ENCODE measurements at places on chromosomes 7 and 10.

GRCh38 chr10:60123668-60124067, 217.3 kb upstream of the CCDC6 start:
- no peak for DNase-seq

DNA sequence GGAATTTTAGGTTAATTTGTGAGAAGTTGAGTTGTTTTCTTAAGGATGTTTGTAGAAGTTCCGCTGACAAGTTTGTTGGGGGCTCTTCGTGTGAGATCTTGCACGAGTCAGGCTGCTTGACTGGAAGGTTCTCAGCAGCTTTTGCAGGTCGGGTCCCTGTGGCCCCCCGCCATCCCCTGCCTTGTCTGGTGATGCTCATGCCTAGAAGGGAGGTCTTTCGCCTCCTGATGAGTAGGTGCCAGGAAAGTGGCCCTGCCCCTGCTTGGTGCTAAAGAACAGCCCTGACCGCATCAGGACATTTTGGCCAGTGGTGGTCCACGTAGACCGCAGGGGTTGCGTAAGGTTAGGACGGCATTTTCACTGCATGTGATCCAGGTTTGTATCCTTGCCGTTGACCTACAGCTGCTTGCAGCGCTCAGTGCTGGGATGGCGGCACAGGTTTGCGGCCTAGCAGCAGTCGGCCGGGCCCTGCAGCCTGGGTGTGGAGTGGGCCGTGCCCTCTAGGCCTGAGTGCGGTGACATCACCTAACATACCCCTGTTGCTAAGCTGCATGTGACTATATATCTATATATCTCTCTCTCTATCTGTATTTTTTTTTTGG, 62.4 kb downstream of the DNAJB6 start:
- DNase-seq: no peak

- no peak for DNase-seq
These were observed 124.7 kb downstream of the ARID5B start for GRCh38 chr10:62025901-62026879.

- peak; percentile 20 for DNase-seq
These were observed 10.4 kb upstream of the FGFR2 start for GRCh38 chr10:121608469-121609190.

GRCh38 chr7:131369354-131369753, 41.7 kb downstream of the MKLN1 start:
- DNase-seq: no peak

DNA sequence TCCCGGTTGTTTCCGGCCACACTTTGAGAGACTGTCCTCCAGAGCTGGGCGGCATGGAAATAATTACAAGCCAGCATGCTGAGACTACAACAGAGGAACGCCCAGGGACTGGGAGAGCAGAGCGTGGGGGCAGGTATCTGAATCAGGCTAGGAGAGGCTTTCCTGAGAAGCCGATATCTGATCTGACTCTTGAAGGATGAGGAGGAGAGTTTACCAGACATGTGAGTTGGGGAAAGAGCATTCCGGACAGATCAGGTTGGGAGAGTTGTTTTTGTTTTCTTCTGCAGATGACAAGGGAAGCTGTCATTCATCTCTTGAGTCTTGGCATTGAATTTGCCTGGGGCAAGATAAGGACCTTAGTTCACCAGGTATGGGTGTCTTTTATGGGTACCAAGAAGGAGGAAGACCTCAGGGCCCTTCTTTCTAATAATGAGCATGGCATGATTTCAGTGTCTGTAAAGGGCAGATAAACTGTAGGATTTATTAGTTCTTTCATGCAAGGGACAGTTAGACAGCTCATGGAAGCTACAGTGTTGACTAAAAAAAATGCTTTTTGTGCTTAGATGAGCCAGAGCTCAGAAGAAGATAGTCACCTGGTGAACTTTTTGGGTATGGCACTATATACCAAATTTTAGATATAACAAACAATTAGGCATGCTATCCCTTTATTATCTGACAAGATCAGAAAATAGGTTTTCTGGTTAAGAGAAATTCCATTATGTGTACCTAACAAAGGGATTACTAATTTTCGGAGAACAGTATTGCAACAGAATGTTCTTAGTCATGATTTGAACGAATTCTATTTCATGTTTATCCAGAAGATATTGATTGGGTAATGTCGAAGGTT, 36.2 kb downstream of the WBP1L start:
- DNase-seq: no peak

DNA sequence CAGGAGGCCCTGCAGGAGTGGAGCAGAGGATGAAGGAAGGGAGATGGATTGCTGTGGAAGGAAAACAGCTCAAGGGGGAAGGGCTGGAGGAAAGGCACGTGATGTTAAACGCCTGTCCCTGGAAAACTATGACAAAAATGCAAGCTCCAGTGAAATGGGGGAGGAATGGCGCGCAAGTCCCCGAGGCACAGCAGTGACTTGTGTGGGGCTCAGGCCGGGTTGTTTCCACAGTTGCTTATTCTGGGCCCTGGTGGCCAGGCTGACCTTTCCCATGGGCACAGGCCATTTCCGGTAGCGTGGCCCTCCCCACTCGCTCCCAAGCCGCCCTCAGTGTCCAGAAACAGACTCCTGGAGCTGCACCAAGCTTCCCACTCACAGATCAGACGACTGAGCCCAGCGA, 68.1 kb upstream of the PDGFA start:
- no peak for DNase-seq

DNA sequence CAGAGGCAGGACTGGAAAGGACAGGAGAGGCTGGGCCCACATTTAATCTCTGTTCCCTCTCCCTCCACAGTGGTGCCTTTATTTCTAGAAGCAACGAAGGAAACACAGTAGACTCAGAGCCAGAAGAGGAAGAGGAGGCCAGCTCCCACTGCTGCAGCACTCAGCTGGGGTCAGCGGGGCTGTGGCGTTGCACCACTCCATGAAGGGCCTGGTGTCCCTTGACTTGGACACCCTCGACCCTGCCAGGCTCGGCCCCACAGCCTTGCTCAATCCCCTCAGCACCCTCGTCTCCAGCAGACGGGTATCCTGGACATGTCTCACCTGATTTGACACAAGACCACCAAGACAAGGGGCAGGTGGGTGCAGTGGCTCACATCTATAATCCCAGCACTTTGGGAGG, 38.8 kb downstream of the PRKAG2 start:
- no peak for DNase-seq

DNA sequence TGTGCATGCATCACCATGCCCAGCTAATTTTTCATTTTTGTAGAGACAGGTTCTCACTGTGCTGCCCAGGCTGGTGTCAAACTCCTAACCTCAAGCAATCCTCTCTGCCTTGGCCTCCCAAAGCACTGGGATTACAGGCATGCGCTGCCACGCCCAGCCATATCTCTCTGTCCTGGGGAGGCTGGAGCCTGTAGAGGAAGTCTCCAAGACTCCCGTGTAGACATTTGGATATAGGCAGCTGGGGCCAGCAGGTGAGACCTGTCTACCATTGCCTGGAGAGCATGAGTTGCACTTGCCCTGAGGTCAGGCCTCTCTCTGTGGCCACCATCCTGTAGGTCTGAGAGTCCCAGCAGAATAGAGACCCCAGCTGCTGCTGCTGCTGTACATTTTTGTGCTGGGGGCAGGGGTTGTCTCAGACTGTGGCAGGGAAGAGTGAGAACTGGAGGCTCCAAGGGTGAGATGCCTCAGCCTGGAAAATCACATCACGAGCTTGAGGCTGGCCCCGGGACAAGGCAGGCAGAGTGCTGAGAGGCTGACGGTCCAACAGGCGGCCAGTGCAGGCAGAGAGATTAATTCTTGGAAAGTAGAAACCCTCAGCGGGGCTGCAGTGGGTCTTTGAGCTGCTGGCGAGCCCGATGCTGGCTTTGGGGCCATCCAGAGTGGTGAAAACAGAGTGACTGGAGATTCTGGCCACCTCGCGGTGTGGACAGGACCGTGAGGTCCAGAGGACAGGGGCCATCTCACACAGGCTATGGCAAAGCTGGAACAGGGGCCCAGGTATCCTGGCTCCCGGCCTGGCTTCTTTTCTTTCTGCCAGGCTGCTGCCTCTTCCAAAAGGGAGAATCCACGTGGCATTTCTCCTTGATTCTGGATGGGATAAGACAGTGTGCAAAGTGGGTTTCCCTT, 60.9 kb downstream of the TMEM270 start:
- no peak for DNase-seq

- no peak for DNase-seq
These were observed 171.8 kb upstream of the RHEB start for GRCh38 chr7:151691449-151691848.

DNA sequence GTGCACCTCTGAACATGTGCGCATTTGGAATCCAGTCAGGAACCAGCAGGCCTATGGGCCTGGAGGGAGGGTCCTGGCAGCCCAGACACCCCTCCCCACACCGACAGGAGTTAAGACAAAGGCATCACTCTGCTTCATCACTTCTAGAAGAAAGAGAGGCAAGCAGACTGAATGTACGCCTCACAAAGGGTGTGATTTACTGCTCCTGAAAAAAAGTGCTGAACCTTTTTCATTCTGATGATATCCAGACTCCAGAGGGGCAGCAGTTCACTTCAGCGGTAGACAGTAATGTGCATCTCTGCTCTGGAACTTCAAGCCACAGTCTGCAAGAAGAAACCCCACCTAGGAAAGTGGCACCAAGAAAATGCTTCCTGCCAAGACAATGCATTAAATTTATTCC, 88.2 kb upstream of the TMEM72 start:
- no peak for DNase-seq

GRCh38 chr7:95255691-95256090, 68.6 kb downstream of the PON1 start:
- no peak for DNase-seq

DNA sequence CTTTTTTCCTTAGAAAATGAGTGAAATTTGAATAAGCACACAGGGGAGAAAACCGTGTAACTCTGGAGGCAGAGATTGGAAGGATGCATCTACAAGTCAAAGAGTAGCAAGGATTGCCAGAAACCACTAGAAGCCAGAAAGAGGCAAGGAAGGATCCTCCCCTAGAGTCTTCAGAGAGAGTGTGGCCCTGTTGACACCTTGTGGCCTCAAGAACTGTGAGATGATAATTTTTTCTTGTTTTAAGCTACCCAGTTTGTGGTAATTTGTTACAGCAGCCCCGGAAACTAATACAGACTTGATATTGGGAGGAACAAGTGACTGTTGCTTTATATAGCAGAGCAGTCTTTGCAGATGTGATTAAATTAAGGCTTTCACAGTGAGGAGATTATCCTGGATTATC, 3.6 kb upstream of the GIMAP7 start:
- DNase-seq: no peak

DNA sequence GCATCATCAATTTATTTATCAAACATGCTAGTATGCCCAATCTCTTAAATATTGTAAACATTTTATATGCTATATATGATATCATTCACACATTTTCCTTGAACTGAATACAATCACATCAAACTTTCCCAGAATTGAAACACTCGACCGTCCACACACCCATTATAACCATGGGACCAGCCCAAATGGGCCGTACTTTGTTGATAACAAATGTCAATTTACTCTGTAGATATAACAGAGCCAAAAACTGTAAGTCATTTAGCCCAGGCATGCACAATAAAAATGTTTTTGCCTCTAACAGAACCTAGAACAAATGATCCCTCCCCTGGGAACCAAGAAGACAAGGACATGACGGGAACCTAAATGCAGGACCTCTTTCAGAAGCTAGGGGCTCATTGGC, 683 bp upstream of the ANKRD22 start:
- DNase-seq: no peak

DNA sequence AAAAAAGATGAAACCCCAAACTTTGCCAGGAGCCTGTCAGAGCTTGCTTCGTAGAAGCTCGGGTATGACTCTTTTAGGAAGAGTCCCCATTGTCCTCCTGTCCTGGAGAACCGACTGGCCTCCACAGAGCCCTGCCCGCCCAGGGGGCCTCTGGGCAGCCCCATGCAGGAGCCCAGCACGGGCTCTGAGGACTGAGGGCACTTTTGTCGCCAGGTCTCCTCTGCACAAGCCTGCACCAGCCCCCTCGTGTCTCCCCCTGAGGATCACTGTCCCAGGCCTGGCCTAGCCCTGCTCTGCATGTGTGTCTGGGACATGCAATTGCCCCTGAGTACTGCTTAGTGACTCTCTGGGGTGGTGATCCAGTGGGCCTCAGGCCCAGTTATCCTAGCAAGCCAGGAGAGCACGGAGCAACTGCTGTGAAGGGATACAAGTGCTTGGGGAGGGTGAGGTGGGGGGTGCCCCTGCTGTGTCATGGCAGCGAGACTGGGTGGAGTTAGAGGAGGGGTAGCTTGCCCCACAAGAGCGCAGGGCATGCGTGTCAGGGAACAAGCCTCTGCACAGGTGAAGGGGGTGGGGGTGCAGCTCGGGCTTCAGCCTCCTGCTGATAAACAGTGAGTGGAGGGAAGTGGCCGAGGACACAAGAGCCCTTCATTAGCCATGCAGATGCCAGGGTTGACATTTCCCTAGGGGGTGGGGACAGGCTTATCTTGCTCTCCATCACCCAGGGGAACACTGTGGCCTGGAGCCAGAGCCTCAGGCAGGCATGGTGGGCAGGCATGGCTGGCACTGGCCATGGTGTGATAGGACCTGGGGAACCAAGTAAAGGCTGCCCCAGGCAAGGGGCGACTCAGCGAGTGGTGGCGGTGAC, 143.4 kb downstream of the C10orf105 start:
- DNase-seq: no peak

GRCh38 chr10:112490545-112490944, 43.5 kb downstream of the VTI1A start:
- no peak for DNase-seq

GRCh38 chr10:113019096-113019495, 69.0 kb downstream of the TCF7L2 start:
- DNase-seq: no peak

GRCh38 chr7:39958038-39958437, 8.0 kb downstream of the CDK13 start:
- DNase-seq: no peak

- no peak for DNase-seq
These were observed at the start of gene ABCA13 for GRCh38 chr7:48171202-48171601. Gene ABCA13, plus strand, starts transcription at chr7:48171458. Its CDS starts 26 bp downstream, at chr7:48171484.

DNA sequence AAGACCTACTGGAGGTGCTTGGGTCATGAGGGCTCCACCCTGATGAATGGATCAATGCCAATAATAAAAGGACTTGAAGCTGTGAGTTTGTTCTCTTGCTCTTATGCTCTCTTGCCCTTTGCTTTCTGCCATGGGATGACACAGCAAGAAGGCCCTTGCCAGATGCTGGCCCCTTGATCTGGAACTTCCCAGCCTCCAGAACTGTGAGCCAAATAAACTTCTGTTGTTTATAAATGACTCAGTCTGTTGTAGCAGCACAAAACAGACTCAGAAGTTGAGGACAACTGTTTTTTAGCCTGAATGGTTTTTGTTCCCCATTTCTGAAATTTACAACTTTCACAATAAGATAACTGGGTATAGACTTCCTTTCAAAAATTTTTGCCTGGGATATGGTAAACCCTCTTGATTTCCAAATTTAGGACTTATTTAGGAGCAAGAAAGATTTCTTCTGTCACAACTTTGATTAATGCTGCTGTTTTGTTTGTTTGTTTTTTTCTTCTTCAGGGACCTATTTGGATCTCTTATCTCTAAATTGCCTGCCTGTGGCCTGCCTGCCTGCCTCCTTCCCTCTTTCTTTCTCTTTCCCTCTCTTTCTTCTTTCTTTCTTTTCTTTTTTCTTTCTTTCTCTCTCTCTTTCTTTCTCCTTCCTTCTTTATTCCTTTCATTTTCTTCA, 12.1 kb downstream of the ENTPD1 start:
- no peak for DNase-seq
